Adipocyte (in vitro differentiated cells): ENCODE measurements at places on chromosomes 5 and 9.

DNA sequence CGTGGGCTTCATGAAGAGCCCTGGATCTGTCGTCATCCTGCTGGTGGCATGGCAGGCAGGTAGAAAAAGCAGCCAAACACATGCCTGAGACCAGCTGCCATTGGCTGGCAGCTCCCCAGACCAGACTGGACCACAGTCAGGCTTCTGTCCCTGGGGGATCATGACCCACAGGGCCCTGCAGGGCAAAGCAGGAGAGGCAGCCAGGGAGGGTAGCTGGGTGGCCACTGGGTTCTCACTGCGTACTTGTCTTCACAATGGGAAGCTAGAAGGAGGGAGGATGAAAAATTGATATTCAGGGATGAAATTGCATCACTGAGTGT, 67.8 kb upstream of the GARNL3 start:
- no peak for DNase-seq

DNA sequence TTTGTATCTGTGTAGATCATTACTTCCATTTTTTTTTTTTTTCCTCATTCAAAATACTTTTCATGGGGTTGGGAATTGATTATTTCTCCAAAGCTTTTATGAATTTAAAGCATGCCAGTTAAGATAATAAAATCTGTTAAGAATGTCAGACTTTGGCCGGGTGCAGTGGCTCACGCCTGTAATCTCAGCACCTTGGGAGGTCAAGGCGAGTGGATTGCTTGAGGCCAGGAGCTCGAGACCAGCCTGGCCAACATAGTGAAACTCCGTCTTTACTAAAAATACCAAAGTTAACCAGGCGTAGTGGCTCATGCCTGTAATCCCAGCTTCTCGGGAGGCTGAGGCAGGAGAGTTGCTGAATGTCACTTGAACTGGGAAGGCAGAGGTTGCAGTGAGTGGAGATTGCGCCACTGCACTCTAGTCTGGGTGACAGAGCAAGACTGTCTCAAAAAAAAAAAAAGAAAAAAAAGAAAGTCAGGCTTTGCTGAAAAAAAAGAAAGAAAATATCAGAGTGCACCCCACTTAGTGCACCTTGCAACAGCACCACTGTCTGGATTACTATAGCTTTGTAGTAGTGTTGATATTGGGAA, 18.5 kb downstream of the TBC1D2 start:
- DNase-seq = no peak

GRCh38 chr5:150192462-150192861, 2.6 kb downstream of the SLC6A7 start:
- no peak for DNase-seq

GRCh38 chr5:96699186-96699820, 37.1 kb downstream of the CAST start:
- peak; percentile 42 for DNase-seq

GRCh38 chr5:91687430-91687829, 304.3 kb upstream of the ARRDC3 start:
- no peak for DNase-seq

DNA sequence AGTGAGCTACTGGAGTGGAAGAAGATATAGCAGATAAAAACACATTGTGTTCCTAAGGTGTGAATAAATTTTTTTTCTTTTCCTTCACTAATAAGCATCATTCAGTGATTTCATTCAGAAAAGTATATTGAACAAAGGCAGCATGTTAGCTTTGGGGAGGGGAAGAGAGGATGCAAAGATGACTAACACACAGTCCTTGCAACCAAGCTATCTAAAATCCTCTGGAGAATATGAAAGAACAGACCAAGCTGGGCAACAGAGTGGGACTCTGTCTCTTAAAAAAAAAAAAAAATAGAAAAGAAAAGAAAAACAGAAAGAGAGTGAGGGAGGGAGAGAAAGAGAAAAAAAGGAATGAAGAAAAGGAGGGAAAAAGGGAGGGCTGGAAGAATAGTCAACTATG, 22.3 kb upstream of the OMD start:
- no peak for DNase-seq

- DNase-seq = peak; percentile 87
Measured at GRCh38 chr5:146340260-146341081, 1.8 kb downstream of the POU4F3 start.

GRCh38 chr5:36786448-36787012, 90.0 kb upstream of the NIPBL start:
- no peak for DNase-seq

GRCh38 chr5:73284220-73284795, 111.3 kb downstream of the TMEM174 start:
- DNase-seq = no peak

DNA sequence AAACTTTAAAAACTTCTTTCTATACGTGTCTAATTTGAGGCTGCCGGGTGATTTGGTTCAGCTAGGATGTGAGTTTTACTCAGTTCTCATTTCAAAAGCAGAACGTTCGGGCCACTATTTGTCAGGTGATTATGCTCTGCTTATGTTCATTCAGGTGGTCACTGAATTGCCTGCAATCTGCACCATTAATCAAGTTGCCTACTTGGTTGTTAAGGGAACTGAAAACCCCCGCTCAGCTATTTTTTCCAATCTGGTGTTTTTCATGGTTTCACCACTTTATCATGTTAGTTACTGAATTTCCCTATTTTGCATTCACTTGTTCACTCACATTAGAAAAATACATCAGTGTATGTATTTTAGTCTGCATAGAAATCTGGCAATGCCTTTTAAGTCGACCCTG, 523.0 kb downstream of the CSNK1G3 start:
- no peak for DNase-seq

DNA sequence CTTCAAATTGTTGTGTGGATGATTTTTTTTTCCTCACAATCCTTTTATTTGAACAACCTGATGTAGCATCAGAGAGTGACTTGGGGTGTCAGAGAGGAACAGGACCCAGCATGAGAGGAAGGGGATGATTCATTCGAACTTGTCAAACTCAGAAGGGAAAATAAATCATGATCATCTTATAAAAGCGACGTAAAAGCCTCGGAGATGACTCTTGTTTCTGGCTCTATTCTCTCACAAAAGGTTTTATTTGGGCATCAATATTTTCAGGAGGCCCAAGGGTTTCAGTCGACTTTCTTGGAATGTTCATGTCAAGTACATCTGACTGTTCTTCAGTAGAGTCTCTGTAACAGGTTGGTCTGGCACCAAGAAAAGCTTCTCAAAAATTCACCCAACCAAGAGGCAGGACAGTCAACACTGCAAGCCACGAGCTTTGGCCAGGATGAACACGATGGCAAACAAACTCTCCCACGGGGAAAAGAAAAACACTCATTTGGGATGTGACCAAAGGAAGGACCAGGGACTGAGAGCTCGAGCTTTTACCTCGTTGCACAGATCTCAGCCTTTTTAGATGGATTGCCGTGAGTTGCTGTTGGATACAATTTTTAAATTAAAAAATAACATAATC, 55.1 kb downstream of the ANKH start:
- no peak for DNase-seq

- no peak for DNase-seq
Measured at GRCh38 chr9:74117731-74118130, 379.4 kb upstream of the RORB start.

DNA sequence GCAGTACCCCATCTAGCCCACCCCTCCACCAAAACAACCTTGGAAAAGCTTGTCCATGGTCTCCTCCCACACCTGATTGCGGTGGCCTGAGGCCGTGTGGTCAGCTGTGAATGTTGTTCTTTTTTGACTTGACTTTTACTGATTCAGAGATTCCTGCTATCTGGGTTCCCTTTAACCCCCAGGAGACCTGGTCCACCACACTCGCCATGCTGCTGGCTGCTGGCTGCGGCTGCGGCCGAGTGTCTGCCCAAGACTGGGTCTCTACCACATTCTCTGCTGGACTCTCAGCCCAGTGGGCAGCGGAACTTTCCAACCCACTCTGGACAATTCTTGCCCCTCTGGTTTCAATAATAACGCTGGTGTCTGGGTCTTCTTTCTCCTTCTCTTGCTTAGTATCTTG, 28.4 kb downstream of the FGF1 start:
- DNase-seq = no peak

- no peak for DNase-seq
Measured at GRCh38 chr9:2023042-2023441, 7.9 kb downstream of the SMARCA2 start.

DNA sequence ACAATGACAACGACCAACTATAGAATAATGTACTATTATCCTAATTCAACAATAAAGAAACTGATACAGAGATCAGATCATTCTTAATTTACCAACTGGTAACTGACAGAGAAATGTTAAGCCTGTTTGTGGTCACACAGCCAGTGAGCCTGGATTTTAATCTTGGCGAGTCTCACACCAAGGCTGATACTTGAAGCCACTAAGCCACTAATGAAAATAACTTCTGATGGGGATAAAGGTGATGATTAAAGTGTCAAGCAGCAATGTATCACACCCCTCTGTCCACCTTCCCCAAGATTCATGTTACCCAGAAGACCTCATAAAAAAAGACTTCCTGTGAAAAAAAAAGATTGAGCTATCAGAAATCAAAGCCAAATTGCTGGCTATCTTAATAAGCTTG, 350.5 kb downstream of the SPOCK1 start:
- no peak for DNase-seq

DNA sequence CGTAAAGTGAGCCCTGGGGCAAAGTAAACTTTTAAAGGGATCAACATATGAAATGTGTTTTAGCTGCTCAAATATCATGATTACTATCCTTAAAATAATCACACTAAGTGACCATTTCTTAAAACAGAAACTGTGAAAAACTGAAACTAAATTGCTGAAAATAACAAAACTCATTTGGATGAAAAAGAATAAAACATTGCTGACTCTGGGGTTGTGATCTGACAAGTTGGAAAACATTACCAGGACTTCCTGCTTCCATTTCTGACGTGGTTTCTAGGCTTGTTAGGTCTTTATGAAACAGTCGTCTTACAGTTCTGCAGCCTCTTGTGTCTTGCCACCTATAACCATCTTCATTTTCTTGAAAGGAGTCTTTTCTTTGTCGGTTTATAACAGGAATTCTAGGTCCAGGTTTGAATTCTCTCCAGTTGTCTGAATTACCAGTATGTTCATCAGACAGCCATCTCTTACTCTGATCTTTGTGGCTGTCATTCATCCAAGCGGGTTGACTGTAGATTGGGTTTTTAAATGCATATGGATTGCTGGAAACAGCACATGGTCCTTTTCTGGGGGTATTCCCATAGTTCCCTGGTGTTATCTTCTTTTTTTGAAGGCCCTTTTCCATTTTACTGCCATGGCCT, 1.7 kb downstream of the TUT7 start:
- DNase-seq = no peak

DNA sequence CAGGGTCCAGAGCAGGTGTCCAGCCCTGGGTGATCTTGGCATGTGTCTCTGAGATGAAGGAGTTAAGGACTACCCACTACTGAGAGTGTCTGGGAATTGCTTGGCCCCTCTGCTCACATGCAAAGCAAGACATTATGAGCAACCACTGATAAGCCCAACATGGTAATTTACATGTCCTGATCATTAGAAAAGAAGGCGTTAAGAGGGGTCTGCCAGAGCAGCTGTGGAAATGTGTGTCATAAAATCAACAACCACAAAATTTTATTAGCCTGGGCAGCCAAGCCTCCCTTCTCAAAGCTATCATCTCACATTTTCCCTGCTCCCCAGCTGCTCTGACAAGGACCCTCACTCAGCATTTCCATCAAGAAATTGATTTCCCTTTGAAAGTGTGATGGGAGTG, 351.0 kb downstream of the SPOCK1 start:
- DNase-seq = no peak

GRCh38 chr5:148455185-148455584, 71.4 kb downstream of the FBXO38 start:
- no peak for DNase-seq
